SK-N-MC (cell line): ENCODE measurements at places on chromosomes 1 and 21.
A peak's percentile ranks its signal among the peaks of the same experiment; 100 is the strongest.

DNA sequence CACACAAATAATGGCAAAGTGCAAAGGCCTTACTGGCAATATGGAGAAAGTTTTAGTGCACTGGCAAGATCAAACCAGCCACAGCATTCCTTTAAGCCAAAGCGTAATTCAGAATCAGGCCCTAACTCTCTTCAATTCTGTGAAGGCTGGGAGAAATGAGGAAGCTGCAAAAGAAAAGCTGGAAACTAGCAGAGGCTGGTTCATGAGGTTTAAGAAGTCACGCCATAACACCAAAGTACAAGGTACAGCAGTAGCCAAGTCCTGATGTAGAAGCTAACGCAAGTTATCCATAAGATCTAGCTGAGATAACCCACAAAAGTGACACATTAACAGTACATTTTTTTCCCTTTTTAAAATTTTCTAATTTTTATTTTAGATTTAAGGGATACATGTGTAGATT, 57.1 kb downstream of the SLC27A3 start:
- DNase-seq: no peak

DNA sequence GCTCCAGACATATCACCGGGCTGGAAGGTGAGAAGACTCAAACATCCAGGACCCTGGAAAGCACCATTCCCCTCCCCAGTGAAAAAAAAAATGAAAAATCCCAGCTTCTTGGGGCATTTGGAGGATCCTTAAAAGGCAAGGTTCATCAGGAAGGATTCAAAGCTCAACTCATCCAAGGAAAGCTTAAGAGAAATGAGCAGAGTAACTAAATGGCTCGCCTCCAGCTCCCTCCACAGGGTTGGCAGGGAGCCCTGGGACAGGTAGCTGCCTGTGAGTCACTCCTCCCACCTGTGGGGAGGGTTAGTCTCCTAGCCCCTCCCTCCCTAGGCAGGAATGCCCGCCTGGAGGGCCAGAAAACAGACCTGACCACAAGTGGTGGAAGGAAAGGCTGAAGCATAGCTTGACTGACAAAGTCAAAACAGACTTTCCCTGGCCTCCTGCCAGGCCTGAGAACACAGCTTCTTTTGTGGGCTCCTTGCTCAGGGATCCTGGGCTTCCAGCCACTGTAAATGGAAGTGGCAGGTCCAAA, 712 bp upstream of the LAMB3 start:
- DNase-seq: no peak

- no peak for DNase-seq
These were observed 428.7 kb upstream of the LRRC7 start for GRCh38 chr1:69139007-69139406.

GRCh38 chr1:7922301-7922700, 18.3 kb downstream of the TNFRSF9 start:
- DNase-seq: no peak

- no peak for DNase-seq
These were observed 25.9 kb downstream of the ATG4C start for GRCh38 chr1:62809788-62810187.

- DNase-seq: peak; percentile 28
These were observed 11.1 kb downstream of the ADPRS start for GRCh38 chr1:36099681-36100341.

DNA sequence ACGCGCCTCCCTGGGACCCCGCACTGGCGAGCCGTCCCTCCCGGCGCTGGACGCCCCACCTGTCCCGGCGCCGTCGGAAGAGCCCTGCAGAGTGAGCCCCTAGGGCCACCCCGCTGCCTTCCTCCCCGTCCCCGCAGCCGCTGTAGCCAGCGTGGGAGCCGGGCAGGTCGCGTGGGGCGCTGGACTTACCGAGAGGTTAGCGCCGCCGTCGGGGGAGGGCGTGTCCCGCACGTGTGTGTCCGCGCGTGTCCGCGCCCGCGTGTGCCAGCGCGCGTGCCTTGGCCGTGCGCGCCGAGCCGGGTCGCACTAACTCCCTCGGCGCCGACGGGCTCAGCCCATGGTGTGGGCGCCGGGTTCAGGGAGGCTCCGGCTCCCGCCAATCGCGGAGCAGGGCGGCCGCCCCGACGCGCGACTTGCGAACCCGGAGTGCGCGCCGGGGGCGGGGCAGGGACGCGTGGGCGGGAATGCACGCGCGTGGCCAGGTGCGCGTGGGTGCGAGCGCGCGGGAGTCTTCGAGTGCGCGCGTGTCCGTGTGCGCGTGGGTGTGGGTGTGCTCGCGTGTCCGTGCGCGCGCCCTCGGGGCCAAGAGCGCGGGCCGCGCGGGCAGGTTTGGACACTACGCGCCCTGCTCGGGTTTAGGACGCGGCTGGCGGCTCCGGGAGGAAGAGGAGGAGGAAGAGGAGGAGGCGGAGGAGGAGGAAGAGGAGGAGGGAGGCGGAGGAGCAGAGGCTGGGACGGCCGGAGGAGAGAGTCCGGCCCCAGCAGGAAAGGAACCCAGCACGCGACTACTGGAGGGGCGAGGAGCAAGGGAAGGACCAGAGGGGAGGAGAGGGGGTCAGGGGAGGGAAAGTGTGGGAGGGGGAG, 145.2 kb upstream of the ETS2 start:
- DNase-seq: no peak

GRCh38 chr1:209723756-209724693, 19.4 kb downstream of the HSD11B1 start:
- DNase-seq: no peak

DNA sequence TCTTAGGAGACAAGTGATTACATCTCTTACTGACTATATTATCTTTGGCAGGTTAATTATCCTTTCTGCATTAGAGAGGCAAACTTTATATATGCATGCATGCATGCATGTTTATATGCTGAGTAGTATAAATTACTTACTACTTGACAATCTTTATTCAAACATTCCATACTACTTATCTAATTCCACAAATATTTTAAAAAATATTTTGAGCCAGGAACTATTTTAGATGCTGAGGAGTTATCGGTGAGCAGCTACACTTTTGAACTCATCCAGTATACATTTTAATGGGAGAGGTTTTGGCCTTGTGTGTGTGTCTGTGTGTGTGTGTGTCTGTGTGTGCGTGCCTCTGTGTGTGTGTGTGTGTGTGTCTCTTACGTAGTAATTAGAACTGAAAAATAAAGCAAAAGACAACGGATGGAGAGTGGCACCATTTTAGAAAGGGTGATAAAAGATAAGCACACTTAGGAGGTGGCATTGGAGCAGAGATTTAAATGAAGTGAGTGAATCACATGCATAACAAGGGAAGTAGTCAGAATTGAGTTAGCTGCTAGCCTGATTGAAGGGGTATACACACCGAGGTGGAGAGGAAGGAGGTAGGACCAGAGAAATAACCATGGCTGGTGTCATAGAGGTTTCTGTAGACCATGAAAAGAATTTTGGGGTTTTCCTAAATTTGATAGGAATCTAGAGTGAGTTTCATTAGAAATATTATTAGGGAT, 1488.4 kb downstream of the MRPL39 start:
- DNase-seq: no peak

- DNase-seq: no peak
These were observed 852 bp downstream of the KTI12 start for GRCh38 chr1:52032785-52033131.

DNA sequence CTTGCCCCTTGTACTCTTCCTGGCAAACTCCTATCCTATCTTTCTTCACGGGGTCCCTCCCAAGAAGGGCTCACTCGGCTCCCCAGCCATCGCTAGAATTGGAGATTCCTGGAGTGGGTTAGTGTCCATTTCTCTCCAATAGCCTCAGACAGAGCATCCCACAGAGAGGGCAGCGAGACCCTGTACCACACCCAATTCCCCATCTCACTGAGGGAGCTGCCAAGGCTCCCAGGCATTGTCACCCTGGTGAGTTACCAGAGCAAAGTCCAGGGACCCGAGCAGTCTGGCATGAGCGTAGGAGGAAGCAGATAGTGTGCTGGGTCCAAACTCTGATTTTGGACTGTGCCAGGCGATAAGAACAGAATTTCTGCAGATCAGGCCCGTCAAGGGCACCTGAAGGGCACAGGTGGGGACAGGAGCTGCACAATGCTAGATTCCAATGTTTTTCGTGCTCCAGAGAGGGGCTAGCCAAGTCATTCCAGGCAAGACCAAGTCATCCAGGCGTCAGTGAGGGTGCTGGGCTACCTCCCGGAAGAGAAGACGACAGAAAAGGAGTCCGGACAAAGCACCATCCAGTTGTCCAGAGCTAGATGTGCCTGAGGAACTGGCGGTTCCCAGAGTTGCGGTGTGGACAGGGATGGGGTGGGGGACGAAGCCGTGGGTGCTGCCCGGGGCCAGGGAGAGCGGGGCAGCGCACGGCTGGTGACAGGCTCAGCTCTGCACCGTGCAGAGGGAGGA, 15.3 kb downstream of the AKR7A3 start:
- DNase-seq: no peak

DNA sequence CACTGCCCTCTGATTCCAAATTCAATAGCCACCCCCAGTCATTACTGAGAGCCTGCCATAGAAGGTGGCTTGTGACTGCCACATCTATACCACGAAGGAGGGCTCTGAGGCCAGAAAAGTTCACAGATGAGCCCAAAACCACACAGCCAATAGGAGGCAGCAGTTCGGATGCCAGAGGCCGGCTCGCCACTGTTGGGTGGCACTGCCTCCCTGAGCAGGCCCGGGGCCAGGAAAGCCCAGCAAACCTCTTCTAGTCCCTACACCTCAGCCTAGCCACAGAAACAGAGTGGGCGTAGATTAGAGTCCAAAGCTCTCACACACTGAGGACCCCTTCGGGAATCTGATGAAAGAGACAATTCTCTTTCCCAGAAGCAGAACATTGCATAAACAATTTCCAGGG, 5.9 kb upstream of the CAMK2N1 start:
- DNase-seq: no peak

DNA sequence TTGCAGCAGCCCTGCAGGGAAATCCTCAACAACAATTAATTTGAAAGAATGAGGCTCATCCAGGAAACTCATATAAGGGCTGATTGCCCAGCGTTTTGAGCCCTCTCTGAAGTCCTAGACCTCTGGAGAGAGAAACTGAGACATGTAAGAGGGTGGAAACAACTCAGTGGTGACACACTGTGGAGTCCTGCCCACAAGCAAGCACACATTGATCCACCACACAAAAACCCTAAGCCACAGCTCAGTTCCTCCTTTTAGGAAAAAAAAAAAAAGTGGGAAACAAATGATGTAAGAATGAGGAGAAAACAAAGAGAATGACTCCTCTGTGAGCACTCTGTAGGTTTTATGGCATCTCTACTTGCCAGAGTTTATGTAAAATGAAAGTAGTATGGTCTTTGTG, 22.9 kb upstream of the PLA2G5 start:
- no peak for DNase-seq

DNA sequence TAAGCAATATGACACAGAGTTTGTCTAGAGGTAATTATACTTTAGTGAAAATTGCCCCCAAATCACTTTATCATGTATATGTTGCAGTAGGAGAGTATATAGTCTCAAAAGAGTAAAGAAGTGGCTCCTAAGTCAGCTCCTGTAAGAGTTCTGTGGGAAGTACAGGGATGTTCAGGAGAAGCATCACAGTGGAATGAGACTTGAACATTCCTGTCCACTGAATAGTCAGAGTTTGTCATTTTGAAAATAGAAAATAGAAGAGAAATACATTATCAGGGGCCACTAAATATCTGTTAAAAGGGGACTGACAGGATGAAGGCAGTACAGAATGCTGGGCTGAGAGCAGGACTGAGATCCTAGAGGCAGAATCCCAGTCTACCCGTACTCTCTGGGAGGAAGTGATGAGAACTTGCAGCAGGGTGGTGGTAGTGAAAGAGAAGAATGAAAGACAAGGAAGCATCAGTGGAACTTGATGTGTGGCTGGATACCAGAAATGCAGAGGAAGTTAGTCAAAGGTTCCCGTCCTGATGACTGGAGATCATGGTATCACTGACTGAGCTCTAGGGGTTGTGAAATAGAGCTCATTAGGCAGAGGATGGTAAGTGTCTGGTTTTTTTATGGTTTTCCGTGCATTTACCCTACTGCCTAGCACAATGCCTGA, 153.4 kb downstream of the FMN2 start:
- DNase-seq: no peak

GRCh38 chr1:164602480-164603093, 43.6 kb downstream of the PBX1 start:
- no peak for DNase-seq

- DNase-seq: no peak
These were observed 36.3 kb downstream of the DMAP1 start for GRCh38 chr1:44249543-44249942.

GRCh38 chr1:109468903-109469302, 2.6 kb downstream of the SYPL2 start:
- DNase-seq: no peak

- DNase-seq: no peak
These were observed 43.0 kb upstream of the PSEN2 start for GRCh38 chr1:226827458-226827857.

- DNase-seq: no peak
These were observed 803.7 kb downstream of the KCNT2 start for GRCh38 chr1:195804547-195804946.

GRCh38 chr1:32508761-32509160, 30.5 kb upstream of the ZBTB8A start:
- no peak for DNase-seq

DNA sequence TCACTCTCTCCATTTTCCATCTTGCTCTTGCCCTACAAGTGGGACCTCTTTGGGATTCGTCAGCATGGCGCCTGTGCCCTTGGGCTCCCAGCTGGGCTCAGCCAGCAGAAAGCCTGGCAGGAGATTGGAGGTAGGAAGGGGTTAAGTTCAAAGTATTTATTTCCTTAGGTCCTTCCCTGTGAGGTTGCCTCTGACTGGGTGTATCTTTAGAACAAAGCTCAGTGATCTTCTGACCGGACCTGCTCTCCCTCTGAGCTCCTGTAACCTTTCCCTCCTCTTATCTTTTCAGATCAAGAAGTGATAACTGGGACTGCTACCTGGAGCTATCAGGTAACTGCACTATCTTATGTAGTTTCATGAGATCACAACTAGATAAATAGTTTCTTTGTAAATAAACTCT, 75.8 kb upstream of the ABCD3 start:
- DNase-seq: no peak

- no peak for DNase-seq
These were observed 35.4 kb downstream of the KIAA1614 start for GRCh38 chr1:180947901-180948640.

GRCh38 chr1:209409780-209410179, 173.7 kb upstream of the CAMK1G start:
- no peak for DNase-seq

GRCh38 chr1:201533836-201534235, 5.1 kb upstream of the NAV1 start:
- no peak for DNase-seq

DNA sequence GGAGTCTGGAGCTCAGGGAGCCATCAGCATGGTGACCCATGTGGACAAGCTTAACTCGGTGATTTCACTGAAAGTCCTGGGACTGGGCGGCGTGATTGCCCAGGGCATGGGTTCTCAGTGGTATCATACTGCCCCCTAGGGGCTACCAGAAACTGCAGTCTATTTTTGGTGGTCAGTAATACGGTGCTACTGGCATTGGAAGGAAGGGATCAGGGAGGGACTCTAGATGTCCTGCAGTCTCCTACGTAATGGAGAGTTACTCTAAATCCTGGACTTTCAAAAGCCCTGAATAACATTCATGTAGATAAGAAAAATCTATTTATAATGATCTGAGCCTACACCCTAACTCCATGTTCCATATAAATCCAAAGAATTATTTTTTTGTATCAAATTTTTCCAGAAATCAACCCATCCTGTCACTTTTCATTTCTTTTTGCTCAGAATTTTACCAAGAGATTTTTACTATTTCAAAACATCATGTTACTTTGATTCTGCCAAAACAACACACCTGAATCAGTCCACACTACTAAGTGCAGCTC, 37.3 kb downstream of the PABPC4 start:
- no peak for DNase-seq
